ENCODE measurements at places on chromosomes 6 and 20. TPM values are rescaled to one million over a fixed set of nuclear protein-coding genes. Genes with fewer than 3 reads are reported as not detected.

ID4 gene
- 222 TPM for total RNA-seq

DNA sequence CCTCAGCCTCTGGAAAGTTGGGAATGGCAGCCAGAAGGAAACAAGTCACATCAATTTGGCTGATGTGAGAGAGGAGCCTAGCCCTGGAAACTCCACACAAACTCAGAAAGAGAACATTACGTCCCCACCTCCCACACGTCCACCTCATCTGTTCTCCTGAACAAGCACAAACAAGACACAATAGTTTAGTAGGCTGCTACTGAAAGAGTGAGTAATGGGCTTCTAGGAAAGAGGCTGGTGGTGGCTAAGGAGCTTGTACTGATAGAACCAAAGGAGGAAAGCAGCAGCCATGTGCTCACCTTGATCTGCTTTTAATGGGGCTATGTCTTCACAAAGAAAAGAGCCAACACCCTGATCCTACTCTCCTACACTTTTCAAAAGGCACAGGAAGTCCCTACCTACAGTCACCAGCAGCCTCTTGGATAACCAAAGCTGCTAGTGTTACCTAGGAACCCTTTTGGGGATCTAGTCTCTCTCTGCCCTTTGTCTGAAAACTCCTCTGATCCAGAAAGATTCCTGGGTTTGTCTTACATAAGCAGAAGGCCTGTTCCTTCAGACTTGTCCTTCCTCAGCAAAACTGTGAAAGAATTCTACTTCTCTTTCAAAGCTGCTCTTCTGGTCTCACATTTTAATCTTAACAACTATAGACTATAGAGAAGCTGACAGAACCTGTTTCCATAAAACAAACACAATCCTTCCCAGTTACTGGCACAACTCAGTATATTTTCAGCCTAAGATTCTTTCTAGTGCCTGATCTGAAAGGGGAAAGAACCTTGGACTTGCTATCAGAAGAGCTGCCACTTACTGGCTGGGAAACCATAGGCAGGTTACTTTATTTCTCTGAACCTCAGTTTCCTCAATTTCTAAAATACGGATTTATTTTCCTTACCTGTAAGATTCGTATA, 3.1 kb downstream of the PLAGL2 start:
- DNase-seq = peak; percentile 50

GRCh38 chr6:49543087-49543858, 7.2 kb upstream of the C6orf141 start:
- no peak for DNase-seq

DNA sequence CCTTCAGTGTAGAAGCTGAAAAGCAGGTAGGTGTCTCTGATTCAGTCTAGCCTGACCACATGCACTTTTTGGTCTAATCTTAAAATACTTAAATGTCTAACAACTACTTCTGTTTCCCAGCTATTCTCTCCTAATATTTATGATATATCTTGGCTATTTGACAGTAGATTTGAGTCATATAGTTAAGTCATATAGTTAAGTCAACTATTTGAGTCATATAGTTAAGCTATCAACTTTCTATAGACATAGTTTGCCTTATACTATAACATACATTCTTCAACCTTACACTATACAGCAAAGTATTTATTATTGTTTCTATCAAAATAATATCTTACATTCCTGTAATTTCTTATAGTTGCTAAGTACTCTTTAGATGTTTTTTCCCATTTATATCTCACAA, 110.9 kb downstream of the GMDS start:
- no peak for DNase-seq

DNA sequence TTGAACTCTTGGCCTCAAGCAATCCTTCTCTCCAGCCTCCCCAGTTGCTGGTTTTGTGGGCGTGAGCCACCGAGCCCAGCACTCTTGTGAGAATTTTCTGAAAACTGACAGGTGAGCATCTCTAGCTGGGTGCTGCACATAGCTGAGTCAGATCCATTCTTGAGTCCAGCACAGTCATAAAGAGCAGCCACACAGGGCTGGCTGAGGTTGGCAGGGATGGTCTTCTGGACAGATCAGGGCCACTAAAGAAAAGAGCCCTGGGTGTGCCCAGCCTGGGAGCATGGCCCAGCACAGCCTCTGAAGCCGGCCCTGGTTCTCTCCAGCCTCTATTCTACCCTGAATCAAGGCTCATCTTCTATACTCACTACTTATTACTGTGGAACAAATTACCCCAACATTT, 11.5 kb downstream of the DLGAP4 start:
- no peak for DNase-seq

GRCh38 chr20:64055893-64056638, 6.6 kb upstream of the SOX18 start:
- peak; percentile 82 for DNase-seq

DNA sequence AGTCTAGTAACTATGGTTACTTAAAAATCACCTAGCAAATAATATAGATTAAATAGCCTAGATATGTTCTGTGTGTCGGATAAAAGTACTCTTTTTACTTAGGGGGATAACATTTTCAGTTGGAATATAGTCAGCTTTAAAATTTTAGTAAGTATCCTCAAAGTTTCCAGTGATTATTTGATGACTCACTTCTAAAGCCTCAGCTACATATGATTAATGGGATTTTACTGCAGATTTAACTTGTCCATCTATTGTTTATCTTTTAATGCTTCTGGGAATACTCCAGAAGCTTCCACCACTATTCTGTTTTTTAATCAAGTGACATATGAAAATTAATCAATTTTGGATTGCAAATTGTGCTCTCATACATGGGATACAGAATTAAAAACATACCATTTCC, 8.7 kb upstream of the TENT5A start:
- DNase-seq = peak; percentile 83

DNA sequence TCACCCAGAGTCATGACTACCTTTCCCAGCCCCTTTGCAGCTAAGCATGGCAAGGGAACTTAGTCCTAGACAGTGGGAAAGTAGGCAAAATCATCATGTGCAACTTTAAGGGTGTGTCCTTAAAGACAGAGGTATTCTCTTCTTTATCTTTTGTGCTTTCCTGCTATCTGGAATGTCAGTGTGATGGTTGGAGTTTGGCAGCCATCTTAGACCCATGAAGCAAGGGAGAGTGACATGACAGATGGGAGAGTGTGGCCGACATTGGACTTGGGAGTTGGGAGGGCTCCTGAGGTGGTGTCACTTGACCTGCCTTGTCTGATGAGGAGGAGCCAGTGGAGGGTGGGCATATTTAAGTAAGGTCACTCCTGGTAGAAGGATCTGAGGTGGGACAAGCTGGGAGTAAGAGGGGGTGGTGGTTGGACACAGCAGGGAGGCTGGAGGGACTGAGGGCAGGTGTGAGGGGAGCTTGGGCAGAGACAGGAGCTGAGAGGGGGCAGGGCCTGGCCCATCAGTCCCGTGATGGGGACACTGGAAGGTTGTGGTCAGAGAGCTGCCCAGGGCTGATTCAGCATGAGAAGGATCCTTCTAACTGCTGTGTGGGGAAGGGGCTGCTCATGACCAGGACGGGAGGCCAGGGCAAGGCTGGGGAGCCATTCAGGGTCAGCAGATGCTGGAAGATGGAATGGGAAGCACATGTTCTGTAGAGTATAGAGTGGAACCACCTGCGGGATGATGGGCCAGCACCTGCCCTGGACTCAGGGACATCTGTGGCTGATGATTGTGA, 29.5 kb upstream of the SULF2 start:
- no peak for DNase-seq

GRCh38 chr6:147942363-147942762, 400.3 kb upstream of the SASH1 start:
- DNase-seq = no peak

- DNase-seq = no peak
These were observed 637 bp upstream of the HIVEP2 start for GRCh38 chr6:142945446-142946180.

- DNase-seq = no peak
These were observed 9.9 kb downstream of the SERAC1 start for GRCh38 chr6:158158123-158158522.

DNA sequence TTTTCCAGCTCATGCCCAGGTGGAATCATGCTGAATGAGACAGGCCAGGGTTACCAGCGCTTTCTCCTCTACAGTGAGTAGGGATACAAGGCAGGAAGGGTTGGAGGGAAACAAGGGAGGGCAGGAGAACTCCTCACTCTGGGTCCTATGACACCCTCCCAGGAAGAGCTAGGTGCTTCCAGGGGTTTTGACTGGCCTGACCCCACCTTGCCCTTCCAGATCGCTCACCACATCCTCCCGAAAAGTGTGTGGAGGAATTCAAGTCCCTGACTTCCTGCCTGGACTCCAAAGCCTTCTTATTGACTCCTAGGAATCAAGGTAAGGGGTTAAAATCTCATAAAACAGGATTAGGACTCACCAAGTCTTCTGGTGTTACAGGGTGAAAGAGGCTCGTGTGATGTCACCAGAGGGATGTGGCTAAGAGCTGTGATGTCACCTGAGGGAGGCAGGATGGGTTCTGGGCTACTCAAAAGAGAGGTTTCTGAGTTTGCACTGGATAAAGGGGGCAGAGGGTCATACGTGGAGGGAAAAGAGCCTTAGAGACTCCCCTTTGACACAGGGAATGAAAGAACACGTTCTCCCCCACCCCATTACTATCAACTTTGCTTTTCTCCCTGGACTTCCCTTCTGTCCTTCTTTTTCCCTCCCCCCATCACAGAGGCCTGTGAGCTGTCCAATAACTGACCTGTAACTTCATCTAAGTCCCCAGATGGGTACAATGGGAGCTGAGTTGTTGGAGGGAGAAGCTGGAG, 1.9 kb downstream of the APOM start:
- DNase-seq = no peak

DNA sequence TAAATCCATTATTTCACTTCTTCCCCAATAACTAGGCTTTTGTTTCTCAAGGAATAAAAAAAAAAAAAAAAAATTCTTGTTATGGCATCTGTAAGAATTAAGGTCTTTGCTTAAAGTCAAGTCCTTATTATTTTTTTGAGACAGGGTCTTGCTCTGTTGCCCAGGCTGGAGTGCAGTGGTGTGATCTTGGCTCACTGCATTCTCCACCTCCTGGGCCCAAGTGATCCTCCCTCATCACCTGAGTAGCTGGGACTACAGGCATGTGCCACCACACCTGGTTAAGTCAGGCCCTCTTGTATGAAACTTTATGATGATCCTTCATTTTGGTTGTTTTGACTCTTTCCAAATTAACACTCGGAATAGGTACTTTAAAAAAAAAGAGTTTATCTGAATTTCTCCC, 17.3 kb downstream of the DSTN start:
- DNase-seq = no peak

GRCh38 chr6:12097791-12098190, 85.7 kb downstream of the HIVEP1 start:
- DNase-seq = no peak

ZNF311 gene
- 7.7 TPM for total RNA-seq

- no peak for DNase-seq
These were observed 177.1 kb upstream of the SULF2 start for GRCh38 chr20:47962286-47962963.

DNA sequence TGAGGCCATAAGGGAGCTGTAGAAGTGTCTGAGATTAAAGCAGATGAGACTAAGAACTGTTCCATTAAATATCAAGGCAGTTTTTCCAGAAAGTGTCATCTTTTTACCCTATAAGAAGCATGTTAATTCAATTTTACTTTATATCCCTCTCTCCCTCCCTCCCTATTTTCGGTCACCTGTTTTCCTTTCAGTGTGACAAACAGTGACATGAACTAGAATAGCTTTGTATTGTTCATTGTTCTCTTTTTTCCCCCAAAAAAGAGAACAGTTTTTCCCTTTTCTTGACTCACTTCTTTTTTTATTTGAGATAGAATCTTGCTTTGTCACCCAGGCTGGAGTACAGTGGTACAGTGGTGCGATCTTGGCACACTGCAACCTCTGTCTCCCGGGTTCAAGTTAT, 269.3 kb downstream of the ZFAND3 start:
- DNase-seq = no peak

SIRPD gene
- total RNA-seq = 4.3 TPM

DNA sequence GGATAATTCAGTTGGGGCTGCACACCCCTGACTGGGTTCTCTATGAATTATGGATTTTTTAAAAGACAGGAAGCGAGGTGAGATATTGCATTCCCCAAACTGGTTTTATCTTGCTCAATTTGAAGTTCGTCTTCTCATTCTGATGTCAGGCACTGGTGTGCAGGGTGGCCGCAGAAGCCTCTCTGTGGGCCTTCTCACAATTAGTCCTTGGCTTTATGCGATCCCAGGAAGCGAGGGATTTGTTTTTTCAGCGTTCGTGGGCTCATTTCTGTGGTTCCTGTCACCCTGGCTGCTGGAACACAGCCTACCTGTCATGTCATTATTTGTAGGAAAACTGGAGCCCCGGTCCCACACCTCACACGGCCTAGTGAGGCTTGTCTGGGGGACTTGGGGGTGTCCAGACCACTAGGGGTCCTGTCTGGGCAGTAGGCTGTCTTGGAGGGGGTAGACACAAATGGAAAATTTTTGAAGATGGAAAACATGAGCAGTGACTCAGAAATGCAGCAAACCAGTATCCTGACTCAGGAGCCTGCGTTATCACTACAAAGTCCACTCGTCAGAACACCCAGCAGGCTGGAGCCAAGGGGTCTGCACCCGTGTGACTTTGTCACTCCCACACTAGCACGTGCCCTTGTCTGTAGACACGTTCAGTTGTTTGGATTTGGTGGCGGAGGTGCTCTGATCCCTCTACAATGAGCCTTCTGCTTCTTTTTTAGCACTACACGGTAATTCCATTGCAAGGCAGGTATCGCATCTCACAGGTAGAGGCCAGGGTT, 42.2 kb downstream of the GNAS-AS1 start:
- DNase-seq = no peak

TOMM6 gene
- 122 TPM for total RNA-seq

DNA sequence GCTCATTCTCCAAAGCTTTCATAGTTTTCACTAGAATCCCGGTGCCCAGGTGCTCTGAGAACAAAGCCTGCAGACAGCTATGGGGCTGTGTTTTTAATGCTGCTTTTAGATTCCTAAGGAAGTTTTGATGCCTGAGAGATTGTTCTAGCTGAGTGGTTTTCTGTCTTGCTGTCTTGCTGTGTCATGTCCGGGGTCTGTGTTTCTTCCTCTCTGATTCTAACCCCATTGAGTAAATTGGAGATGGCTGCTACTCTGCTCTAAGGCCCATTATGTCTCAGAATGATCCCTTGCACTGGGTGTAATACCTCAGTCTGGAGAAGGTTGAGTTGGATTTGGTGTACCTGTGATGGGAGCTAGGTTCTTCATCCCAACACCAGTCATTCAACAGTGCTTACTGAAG, 63.4 kb downstream of the ARID1B start:
- no peak for DNase-seq

Measured in umbilical cord (tissue), 2 donors.